Amniotic stem cell (primary cell): ENCODE measurements at places on chromosomes 4 and X.
A peak's percentile ranks its signal among the peaks of the same experiment; 100 is the strongest.

DNA sequence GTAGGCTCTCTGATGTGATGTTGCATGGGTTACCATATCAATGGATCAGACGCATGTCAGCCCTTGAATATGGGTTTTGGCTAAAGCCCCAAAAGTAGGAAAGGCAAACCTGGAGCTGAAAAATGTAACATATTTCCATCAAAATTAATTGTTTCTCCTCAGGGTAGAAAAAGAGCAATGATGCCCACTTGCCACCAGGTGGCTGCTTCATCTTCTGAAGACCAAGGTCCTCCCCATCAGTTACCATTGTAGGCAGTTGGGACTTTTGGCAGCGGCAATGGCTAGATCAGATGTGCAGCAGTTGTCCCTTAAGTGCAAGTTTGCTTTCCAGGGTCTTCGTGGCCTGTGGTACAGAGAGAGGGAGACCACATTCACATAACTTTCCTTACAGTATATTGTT lies 118.2 kb downstream of the NAF1 start:
- DNase-seq: no peak

DNA sequence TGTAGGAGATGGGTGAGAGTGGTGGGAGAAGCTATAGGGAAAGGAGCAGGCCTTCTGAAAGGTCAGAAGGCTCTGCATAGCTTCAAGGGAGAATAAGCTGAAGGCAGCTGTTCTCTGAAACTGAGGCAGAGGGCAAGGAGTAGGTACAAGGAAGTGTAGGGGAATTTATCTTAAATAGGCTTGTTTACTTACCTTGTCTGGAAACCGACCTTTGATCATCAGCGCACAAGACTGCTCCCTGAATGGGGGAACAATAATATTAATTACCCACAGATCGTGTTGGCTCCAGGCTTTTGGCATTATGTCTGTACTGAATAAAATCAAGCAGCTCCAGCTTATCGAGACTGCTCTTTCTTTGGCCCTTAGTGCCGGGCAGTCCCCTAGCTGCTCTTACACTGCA lies 175.5 kb upstream of the MAGEB16 start:
- no peak for DNase-seq

GRCh38 chr4:184420402-184420801 lies 53.9 kb downstream of the IRF2 start:
- DNase-seq: no peak

DNA sequence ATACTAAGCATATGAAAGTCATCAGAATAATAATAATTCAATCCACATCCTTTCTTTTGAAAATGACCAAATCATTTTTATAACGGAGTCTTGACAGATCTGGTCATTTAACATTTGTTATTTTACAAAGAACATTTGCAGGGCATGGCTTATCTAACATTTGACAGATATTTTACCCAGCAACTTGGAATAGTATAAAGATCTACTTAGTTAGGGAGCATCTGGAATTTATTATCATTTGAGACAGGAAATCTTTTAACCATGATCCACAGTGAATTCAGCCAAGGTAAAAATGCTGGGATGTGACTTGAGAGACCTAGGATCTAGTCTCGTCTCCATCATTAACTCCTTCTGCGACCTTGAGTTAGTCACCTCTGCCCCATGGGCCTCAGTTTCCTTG lies 22.4 kb downstream of the STARD8 start:
- no peak for DNase-seq

GRCh38 chr4:185304541-185304940 lies 91.2 kb downstream of the LRP2BP start:
- no peak for DNase-seq

DNA sequence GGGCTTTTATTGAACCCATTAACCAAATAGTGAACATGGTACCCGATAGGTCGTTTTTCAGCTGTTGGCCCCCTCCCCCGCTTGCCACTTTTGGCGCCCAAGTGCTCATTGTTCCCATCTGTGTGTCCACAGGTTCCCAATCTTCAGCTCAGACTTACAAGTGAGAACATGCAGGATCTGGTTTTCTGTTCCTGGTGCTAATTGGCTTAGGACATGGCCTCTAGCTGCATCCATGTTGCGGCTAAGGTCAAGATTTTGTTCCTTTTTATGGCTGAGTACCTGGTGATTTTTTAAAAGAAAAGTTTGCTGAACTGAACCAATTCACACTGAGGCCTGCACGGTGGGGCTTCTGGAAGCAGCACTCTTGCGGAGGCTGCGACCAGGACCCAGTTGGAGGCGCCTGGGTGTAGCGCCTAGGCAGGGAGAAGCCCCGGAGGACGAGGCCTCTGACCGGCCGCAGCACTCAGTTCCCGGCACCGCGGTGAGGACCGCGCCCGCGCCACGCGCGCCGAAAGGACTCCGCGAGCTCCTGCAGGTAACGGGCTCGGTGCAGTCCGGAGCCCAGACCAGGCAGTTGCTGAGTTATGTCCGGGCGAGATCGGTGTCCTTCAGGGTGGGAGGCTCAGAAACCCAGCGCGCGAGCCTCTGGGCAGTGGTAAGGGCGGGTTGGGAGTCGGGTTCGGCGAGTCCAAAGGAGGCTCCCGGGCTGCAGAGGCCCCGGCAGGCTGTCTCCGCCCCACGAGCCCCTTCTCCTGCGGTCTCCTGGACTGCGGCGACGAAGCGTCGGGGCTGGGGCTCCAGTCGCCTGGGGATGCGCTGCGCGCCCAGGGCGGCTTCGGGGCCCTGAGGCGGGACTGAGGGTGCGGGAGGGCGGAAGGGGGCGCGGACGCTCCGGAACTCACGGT lies 15.8 kb upstream of the SLC25A4 start:
- no peak for DNase-seq

DNA sequence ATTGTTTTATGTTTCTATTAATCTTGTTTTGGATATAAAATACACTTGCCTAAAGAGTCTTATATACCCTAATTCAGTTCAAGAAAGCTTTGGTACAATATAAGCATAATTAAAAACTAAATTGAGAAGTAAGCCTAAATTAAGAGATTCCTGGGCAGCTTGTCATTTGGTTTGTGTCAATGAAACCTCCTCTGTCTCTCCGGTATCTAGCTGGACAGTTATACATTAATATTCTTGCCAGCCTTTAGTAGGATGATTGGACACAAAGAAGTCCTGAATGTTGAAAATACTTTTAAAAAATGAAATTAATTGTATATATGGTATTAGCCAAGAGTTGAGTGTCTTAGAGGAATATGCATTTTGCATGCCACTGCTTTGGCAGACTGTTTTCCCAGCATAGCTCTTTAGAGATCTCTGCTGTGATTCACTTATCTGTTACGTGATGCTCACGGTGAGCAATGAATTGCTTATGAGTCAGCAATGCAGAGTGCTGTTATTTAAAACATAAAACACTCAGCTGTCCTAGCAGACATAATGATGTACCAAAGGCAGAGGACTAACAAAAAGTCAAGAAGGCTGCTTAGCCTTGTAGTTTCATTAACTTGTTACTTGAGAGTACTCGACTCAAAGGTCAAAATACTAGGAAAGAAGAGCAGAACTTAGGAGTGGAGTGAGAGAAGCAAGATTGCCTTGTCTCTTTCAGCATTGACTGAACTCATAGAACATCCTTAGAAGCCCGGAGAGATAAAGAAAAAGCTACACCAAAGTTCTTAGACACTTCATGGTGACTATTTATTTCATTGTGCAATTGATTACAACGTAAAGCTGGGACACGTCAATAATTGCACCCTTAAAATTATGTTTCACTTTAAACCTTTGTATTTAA lies 1296.1 kb upstream of the PCDH7 start:
- peak; percentile 50 for DNase-seq

DNA sequence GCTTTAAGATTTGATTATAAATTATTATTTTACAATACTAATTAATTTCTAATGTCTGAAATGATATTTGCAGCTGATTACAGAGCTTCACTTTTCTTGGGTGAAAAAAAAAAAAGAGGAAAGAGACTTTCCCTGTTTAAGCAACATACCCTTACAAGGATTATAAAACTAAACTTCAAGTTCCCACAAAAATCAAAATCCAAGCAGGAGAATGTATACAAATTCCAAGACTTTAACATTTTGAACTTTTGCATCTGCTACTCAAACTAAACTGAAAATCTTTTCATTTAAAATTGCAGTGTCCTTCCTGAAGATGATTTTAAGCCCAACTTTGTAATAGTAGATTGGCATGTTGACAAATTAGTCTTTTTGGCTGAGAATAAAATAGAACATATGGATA lies 742.4 kb upstream of the INTU start:
- no peak for DNase-seq

- DNase-seq: no peak
Measured at GRCh38 chr4:87030755-87031441, 96.1 kb downstream of the AFF1 start.

DNA sequence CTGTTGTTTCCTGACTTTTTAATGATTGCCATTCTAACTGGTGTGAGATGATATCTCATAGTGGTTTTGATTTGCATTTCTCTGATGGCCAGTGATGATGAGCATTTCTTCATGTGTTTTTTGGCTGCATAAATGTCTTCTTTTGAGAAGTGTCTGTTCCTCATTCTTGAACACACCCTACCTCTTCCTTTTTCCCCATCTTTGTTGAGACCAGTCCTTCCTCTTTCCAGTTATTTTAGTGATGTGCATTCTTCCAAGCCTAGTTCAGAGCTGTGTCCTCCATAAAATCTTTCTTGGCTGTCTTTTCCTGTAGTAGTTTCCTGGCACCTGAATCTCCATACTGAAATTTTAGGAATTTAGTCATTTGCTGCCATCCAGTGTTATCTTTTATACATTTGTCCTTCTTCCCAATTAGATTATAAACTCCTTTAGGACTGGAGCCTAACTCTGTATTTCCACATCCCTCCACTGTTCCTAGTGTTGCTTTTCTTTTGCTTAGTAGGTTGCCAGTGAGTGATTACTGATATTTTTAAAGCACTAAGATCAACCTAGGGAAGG lies 11.4 kb downstream of the FHIP1A start:
- DNase-seq: no peak

DNA sequence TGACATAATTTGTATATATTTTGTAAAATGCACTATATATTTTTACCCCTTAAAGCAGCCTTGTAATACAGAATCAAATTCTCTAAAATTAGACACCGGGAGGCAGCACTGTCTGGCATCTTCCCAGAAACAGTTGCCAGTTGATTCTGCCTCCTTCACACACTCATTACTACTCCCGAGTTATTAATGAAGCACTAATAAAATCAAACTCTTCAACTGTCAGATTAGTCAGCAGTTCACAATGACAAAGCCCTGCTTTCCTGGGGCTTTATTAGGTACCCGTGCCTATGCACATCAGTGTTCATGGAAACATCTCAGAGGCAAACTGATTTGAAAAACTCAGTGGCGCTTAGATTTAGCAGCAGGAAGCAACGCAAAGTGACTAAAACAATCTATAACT lies 103.5 kb upstream of the VEGFC start:
- DNase-seq: no peak

DNA sequence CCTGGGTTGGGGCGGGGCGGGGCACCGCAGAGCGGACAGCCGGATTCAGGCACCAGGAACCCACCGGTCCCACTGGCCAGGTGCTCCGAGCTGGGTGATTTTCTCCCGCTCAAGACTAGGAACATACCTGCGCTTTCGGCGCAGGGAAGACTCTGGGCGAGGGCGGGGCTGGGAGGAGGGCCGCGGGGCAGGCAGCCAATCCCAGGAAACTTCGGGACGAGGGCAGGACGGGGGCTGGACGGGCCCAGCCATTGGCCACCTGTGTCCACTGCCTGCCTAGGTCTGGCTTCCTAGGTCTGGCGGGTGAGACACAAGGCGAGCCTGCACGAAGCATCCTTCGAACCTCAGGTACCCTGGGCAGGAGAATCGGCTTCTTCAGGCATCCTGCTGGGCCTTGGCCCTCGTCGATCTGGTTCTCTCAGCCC lies 274 bp upstream of the ERVMER34-1 start:
- DNase-seq: no peak

GRCh38 chr4:1693131-1693896 lies 9.2 kb upstream of the FAM53A start:
- DNase-seq: peak; percentile 38

DNA sequence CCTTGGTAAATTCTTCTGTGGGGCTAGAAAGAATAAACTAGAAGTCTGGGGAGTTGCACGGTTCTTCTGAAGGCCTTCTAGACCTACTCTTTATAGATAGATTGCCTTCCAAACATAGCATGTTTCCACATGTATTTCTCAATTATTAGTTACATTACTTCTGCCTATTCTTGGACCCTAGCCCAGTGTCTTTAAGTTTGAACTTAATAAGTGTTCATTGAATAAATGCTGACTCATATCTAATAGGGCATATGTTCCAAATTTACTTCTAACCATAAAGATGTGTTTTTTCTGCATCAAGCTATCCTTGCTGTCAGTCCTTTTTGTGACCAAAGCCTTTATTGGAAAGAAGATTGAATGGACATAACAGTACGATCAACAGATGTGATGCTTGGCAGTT lies 503.6 kb upstream of the ZFP42 start:
- DNase-seq: no peak

DNA sequence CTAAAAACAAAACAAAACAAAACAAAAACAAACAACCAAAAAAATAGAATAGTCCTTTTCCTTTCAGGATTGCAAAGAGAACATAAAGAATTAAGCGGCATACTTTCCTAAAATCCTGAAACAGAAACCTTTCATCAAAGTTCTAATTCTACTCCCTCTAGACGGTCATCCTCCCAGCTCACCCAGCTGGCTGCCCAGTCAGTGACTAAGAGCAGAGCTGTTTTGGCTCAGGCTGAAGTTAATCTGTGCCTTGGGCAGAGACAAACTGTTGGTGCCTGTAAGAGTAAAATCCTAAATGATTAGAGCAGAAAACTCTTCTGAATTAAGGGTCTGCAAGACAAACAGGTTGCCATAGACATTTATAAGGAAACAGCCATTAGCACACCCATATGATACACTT lies 17.6 kb upstream of the WAS start:
- DNase-seq: no peak

DNA sequence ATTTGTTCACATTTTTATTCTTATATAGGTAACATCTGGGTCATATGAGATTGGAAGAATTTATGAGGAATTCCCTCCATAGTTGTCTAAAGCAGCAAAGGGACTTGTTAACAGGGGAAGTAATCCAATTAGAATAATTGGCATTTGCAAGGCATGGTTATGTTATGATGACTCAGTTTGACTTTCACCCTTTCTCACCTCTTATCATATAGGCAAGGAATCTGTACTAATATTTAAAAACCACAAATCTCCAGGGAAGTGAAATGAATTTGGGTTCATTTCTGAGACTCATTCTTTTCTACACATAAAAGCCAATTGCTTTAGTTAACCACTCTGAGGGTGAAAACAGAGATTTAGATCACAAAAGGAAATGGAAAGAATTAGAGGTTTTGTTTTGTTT lies 281.5 kb upstream of the DKK2 start:
- no peak for DNase-seq

GRCh38 chr4:169050881-169051760 lies 41.1 kb upstream of the CBR4 start:
- no peak for DNase-seq
